ENCODE measurements at places on chromosomes 7 and 10.

DNA sequence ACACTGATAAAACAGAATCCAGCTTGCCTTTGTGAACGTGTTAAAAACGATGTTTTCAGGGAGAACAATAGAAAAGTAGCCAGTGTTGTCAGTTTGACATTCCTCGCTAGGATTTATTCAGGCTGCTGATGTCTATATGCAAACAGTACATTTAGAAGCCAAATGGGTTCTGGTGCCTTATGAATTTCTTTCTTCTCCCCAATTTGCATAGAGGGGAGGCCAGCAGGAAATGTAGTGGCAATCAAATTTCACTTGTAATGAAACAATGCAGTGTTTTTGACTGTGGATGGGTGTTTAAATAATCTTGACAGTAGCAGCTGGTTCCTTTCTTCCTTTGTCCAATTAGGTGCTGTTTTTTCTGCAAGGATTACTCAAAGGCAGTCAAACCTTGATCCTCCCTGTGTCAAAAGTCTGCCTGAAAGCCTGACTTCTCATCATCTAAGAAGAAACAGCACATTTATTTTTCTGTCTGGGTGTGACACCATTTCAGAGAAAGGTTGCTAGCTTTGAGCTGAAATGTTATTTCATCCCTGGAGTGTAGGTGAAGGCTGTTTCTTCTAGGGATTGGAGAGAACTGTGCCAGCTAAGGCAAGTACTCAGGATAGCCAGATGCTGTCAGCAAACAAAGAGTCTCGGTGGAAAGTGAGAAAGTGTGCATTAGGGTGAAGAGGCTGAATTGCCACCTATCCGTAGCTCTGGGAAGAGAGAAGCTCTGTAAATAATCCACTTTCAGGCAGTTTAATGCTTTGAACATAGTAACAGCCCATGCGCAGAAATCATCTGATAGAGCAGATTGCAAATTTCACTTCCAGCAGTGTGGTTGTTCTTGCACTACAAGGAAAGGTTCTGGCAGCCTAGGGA, 36.6 kb upstream of the ZNRF2 start:
- DNase-seq: no peak

DNA sequence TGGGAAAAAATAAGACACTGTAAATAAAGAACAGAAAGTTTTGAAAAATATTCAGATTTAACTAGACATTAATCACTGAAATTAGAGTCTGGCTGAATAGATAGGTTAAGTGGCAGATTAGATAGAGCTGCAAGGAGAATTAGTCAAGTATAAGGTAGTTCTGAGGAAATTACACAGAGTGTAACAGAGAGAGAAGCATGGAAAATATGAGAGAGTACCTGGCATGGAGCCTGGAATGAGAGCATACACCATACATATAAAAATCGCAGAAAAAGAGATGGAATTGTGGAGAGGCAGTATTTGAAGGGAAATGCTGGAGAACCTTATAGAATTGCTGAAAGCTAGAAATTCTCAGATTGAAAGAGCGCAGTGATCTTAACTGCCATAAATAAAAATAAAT, 46.9 kb downstream of the ZNRF2 start:
- no peak for DNase-seq

DNA sequence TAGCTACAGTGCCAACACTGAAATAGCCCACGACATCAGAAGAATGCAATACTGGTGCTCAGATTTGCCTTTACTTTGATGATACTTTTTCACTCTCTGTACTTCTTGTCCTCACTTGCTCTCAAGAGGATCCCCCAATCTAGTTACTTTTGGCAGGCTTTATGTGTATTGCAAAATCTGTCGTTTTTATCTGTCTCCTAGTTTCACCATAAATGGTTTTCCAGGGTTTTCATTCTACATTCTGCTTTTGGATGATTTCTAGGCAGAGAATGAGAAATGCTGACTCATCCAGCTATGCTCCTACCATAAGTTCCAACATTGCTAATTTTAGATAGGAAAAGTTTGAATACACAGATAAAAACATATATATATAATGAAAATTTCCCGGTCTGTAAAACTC, 659.5 kb upstream of the NRG3 start:
- DNase-seq: no peak

GRCh38 chr10:47409866-47410256, 25.8 kb upstream of the ZNF488 start:
- DNase-seq: no peak

DNA sequence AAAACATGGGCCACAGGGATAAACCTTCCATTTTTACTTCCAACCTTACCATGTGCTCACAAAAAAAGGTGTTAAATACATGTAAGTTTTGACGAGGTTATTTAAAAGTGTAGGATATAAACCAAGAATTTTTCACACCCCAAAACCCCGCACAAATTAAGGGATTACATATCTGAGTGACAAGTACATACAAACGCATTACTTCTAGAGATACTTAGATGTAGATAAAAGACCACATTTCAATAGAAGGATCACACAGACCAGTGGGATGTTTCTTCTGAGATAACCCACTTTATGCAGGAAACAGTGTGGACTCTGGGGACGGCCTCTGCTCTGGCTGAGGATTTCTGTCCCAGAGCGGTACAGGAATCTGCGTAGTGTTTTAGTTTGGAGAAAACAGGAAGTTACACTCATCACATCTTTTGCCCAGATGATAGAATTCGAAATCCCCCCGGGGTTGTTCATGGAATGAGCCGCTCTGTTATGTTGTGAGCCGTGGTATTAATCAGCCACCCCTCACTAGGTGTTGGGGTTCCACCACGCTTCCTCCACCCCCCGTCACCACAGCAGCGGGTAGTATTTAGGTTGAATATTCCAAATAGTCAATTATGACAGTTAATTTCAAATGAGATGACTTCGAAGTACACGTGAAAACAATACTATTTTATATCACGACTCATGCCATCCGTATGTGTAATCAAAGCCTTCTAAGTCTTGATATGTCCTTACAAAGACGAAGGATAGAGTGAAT, 1.3 kb upstream of the CUL1 start:
- peak; percentile 14 for DNase-seq

DNA sequence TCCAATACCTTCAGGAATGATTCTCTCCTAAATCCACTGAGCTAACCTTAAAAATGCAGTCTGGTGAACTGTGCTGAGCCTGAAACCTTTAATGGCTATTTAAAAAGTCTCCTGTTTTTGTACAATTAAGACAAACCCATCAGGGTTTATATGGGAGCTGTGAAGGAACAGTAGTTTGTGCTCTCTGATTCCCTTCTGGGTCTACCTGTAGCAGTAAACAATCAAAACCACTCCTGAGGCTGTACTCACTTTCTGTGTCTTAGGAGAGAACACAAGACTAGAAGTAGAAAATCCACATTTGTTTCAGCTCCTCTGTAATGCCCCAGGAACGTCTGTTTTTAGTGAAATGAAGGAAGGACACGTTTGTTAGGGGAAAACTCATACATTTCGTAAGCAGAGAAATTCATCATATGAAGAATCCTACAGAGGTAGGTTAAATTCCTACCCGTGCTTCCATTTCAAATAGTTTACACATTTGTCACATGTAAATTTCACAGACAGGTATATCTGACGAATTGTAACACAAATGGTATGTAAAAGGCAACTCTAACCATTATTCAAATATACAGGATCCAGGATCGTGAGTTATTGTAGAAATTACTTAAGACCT, 2.6 kb downstream of the CUX1 start:
- DNase-seq: no peak

DNA sequence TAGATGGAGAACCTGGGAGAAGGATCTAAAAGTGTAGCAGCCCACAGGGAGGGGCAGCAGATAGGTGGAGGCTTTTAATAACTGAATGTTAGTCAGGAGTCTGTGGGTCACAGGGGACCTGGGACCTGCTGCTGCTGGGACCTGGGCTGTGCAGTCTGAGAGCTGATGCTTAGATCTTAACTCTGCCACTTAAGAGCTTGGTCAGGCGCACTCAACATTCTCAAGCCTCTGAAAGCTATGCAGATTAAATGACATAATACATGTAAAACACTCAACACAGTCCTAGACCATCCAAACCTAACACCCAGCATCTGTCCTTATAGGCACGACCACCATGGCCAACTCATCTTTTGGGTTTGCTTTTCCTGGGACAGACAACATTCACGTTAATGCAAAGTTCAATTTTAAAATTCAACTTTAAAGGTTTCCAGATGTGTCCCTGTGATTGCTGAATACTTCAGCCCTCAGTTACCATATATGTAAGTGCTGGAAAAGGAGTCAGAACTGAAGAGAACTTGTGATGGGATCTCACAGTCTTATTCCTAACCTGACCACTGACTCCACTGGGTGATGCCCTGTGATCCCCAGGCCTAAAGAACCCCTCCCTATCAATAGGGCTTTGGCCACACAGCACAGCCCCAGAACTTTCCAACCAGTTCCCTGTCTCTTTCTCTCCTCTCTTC, 321.0 kb downstream of the PLXNA4 start:
- DNase-seq: no peak
